CD4-positive, alpha-beta T cell treated with Interleukin-17A for 4 hours (primary cell): ENCODE measurements at places on chromosomes 16 and 17.

DNA sequence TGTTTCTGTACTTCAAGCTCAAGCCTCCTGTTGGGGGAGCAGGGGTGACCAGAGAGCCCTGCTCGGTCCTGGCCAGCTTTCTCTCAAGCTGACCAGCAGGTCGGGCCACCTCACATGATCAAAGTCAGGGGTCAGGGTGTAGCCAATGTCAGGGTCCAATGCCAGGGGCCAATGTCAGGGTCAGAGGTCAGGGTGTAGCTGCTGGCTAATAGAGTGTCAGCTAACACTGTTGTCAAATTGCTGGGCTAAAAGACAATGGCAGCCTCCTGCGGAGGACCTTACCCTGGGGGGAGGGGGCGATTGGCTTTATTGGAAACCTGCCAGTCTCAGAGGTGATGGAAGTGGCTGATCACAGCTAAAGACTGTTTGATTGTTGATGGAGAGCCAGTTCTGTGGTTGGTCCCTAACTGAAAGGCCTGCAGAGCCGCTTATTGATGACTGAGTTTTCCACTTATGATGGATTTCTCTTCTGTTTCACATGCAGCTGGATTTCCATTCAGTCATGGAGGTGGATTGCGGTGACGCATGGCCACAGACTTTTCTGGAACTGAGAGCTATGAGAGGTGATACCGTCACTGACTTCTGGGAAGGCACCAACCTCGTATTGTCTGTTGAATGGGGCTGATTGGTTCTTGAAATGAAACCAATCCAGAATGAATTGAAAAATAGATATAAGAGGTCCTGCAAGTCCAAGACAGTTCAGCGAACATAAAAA lies 97.4 kb upstream of the ZFHX3 start:
- DNase-seq: no peak

DNA sequence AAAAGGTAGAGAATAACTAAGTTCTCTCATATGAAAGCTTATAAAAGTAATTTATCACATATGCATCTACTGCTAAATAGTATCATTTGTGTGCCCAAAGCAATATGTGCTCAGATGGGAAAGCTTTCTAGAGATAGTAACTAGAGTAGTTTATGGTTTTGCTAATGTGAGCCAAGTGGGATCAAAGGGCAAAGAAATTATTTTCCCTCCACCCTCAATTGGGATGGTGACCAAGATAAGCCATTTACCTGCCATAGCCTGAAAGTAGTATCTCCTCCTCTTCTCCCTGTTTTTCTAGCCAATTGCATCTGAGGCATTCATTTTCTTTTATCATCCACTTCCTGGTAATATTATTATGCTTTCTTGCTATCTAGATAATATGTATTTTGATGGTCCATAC lies 41.9 kb upstream of the KCNJ16 start:
- no peak for DNase-seq

- DNase-seq: peak; percentile 70
These were observed 586 bp downstream of the UBALD2 start for GRCh38 chr17:76265624-76266243.

GRCh38 chr16:11543661-11544393 lies 42.9 kb downstream of the LITAF start:
- DNase-seq: no peak

DNA sequence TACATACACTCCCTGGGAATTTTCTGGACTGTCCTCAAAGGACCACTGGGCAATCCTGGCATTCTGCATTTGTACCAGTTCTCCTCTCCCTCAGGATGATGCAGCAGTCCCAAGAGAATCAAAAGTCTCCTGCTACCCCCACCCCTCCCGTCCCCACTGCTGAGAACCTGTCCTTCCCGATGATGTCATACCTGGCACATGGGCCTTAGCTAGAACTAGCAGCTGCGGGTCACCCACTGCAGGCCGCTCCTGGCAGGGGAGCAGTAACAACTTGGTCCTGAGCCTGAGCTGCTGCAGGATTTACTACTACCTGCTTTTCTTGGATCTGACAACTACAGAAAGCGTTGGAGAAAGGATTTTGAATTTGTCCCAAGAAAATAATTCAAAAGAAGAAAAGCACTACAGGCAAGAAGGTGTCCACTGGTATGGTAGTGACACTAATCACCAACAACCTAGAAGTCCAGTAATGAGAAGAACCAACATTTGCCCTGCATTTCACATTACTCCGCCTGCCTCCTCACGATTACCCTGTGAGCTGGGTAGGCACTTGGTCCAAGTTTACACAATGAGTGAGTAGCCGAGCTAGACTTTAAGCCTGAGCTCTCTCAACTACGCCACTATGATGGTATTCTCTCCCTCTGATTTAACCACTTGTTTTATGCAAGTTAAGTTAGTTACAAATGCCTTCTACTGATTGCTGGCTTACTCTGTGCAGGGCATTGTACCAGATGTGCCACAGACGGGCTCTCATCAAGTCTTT lies 55.3 kb upstream of the ETV4 start:
- DNase-seq: no peak

- DNase-seq: peak; percentile 96
These were observed 5.2 kb downstream of the AXIN2 start for GRCh38 chr17:65556014-65556909.

DNA sequence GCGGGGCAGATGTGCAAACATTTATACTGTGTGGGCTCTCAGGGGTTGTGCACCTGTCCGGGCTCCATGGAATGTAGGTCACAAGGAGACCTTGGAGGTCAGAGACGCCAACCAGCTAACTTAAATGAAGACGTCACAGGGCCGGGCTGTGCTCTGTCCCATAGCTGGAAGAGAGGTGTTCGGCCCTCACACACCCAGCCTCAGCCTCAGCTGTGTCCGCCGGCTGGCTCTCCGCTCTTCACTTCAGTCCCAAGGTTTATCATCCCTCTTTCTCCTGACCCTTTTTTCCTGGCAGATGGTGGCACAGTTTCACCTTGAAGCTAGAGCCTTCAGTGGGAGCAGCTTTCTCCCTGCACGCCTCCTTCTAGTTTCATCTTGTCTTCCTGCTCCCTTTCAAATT lies 6.0 kb upstream of the RBFOX3 start:
- no peak for DNase-seq

GRCh38 chr17:61402073-61402541 lies 2.5 kb downstream of the TBX2 start:
- no peak for DNase-seq

GRCh38 chr16:50972876-50973275 lies 178.2 kb downstream of the SALL1 start:
- DNase-seq: no peak

- no peak for DNase-seq
These were observed 46.9 kb downstream of the AXIN2 start for GRCh38 chr17:65514541-65514940.

DNA sequence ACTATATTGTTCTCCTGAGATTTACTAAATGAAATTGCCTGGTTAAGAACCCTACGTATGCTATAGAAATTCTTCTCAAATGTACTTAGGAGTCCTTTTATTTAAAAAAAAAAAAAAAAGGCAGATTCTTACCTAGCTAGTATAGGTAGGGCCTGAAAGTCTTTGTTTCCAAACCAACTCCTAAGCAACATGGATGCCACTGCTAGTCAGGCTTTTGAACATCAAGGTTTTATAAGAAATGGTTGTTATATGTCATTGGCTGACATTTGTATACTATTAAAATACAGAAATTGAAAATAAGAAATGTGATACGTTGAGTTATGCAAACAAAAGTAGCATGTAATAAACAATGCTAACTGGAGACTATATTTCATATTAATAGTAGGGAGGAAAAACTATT lies 1.2 kb downstream of the EVI2A start:
- DNase-seq: no peak

DNA sequence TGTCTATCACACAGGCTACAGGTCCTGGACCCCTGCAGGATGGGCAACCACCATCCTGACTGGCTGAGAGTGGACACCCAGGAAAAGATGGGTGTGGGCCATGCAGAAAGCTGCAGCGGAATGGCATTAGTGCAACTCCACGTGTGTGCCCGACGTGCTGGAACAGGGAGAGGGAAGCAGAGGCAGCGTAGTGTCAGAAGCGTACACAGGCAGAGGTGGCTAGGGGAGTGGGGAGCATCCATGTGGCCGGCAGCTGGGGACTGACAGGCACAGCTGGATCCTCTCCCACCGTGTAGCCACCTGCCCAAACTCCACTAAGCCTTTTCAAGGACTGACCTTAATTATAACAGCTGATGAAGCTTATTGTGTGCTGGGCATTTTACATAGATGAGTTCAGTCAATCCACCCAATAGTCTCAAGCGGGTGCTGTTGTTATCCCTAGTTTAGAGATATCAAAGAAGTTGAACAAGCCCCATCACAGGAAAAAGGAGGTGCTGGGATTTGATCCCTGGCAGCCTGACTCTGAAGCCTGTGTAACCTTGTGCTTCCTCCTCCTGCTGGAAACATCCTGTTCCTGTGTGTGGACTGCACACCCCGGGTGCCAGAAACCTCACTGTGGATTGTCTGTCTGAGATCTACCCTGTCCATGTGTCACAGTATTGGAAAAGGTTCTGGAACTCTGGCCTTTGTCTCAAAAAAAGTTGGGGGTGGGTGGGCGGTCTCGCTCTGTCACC lies 114.0 kb downstream of the PRKCA start:
- DNase-seq: no peak

DNA sequence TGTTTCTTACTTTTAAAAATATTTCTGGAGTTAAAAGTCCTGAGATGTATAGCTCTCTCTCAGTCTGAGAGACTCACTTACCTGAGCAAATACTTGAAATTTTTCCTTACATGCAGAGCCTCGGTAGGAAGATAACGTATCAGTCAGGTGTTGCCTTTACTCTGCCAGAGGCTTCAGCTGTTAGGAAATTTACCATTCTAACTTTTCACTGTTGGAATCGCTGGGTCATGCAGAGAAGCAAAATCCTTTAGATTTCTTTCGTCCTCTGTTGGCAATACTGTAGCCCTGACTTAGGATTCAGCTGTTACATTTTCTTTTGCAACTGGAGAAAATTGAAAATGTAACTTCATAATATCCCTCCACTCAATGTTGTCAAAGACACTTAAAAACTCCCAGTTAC lies 20.0 kb upstream of the KCNJ16 start:
- no peak for DNase-seq

DNA sequence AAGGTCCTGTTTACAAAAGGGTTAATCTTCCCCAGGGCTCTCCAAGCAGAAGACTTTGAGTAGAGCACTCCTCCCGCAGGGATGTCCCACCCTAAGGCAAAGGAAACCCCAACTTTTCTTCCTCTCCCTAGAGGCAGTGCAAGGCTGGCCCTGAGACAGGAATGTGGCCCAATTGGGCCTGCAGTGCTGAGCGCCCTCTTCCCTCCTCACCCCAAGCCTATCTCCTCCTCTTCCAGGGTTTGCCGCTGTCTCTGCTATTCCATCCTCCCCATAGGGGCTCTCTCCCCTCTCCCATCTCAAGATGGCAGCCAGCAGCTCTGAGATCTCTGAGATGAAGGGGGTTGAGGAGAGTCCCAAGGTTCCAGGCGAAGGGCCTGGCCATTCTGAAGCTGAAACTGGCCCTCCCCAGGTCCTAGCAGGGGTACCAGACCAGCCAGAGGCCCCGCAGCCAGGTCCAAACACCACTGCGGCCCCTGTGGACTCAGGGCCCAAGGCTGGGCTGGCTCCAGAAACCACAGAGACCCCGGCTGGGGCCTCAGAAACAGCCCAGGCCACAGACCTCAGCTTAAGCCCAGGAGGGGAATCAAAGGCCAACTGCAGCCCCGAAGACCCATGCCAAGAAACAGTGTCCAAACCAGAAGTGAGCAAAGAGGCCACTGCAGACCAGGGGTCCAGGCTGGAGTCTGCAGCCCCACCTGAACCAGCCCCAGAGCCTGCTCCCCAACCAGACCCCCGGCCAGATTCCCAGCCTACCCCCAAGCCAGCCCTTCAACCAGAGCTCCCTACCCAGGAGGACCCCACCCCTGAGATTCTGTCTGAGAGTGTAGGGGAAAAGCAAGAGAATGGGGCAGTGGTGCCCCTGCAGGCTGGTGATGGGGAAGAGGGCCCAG lies 1.0 kb downstream of the PRRT2 start:
- DNase-seq: no peak

- DNase-seq: no peak
These were observed 90.7 kb upstream of the CLEC18B start for GRCh38 chr16:74511961-74512360.

GRCh38 chr17:13952009-13952750 lies 117.1 kb upstream of the COX10 start:
- DNase-seq: no peak

- no peak for DNase-seq
These were observed 6.6 kb upstream of the GLIS2 start for GRCh38 chr16:4309102-4309832.

DNA sequence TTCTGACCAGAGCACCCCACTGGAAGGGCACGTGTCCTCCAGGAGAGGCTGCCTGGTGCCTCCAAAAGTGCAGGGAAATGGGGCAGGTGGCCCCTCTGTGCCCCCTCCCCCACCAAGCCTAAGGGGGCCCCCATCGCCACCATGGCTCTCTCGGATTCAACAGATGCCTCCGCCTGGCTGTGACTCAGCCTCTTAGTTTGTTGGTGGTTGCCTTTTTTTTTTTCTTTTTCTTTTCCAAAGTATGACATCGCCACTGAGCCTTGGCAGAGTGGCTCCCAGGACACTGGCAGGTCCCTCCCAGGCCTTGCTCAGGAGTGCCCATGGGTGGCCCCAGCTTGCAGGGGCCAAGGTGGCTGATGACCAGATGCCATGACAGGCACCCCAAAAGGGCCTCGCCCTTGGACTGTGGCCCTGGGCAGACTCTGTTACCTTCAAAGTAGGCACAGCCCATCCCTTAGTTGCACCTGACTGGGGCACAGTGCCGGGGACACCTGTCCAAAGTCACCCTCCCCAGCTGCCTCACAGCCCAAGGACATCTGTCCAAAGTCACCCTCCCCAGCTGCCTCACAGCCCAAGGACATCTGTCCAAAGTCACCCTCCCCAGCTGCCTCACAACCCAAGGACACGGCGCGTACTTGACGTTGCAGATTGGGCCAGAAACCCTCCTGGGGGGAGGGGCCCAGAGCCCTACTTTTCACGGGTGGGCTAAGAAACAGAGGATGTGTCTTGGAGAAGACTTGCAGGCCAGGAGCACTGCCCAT lies 29.6 kb downstream of the NPTX1 start:
- no peak for DNase-seq

GRCh38 chr16:68447653-68448359 lies 502 bp downstream of the SMPD3 start:
- DNase-seq: no peak

DNA sequence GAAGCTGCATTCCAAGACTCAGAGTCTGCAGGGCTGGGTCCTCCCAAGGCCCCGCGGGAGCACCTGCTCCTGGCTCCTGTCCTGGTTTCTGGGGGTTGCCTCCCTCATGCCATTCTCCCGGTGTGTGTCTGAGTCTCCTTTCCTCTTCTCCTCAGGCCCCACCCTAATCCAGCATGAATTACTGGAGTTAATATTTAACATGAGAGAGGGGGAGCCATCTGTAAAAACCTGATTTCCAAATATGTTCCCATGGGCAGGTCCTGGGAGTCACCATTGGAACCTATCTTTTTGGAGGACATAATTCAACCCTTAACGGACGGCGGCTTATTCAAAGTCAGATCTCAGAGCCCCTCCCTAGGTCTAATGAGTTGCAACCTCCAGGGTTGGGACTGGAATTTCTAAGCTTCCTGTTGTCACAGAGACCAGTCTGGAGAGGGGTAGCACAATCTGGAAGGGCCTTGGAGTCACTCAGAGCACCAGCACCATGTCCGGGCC lies 5.4 kb downstream of the C17orf99 start:
- DNase-seq: no peak

- DNase-seq: no peak
These were observed 40.3 kb upstream of the SNN start for GRCh38 chr16:11627822-11628457.

- DNase-seq: no peak
These were observed 165.0 kb upstream of the RBFOX1 start for GRCh38 chr16:7167626-7168025.
